ENCODE measurements at places on chromosomes 12 and 14.
A peak's percentile ranks its signal among the peaks of the same experiment; 100 is the strongest.

DNA sequence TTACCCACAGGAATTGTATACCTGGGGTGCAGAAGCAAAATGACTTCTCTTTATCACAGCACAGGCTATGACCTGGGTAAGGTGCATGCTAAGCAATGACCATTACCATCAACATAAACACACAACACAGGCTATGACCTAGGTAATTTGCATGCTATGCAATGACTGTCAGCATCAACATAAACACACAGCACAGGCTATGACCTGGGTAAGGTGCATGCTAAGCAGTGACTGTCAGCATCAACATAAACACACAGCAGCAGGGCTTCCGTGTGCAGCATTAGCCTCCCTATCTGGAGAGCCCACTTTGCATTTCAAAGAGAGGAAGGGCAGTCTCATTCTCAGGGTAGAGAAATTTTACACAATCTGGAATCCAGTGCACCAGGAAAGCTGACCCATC lies 583.0 kb downstream of the TMEM121 start:
- no peak for DNase-seq

DNA sequence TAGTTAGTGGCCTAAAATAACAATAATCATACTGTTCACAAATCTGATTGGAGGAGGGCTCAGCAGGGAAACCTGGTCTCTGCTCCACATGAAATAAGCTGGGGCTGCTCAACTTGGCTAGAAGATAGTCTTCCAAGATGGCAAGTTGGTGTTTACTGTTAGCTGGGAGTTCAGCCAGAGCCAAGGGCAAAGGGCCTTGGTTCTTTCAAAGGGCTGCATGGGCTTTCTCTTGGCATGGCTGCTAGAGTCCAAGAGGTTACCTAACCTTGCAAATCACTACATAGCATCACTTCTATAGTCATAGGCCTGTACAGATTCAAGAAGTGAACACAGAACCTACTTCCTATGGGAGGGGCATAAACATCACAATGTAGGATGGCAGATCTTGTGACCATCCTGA lies 7.1 kb downstream of the EXOC5 start:
- DNase-seq, result no peak

DNA sequence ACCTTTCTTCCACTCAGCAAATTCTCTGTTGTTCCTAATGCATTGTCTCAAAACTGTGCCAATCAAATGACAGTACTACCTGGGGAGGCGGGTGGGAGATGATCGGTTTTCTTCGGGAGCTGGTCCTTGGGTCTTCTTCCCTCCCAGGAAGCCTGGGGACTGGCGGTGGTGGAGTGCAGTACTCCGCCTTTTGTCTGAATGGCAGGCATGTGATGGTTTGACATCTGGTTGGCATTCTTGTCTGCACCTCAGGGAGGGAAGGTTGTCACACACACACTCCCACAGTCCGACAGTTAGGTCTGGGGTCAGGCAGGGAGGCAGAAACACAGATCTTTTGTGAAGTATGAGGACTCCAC lies 114.8 kb downstream of the SNAPC1 start:
- DNase-seq, result no peak

GRCh38 chr14:79568594-79568993 lies 642.7 kb downstream of the DIO2 start:
- no peak for DNase-seq

DNA sequence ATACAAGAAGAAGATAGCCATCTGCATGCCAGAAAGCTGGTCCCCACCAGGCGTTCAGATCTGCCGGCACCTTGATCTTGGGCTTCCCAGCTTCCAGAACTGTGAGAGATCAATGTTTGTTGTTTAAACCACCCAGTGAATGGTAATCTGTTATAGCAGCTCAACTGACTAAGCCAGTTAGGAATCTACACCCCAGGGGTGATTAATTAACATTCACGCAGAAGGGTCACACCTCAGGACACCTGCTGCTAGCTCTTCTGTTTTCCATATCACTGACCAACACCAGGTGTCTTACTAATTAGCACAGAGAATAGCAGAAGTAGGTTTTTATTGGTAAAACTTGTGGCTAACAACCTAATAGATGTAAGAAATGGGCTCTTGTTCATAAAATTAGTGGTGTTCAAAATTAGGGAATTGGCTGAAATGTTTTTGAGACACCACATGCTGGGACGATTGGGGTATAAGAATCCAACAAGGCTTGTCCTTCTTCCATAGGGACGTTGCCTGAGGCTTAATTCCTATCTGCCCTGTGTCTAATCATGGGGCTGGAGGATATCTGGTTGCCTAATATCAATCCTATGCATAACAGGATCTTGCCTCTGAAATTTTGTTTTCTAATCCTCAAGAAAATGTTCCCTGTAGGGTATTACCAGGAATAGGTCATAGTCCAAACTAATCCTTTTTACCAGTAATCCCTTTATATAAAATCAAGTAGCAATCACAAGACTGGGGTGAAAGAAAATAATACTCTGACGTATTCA lies 42.0 kb upstream of the CHST11 start:
- DNase-seq, result no peak

GRCh38 chr14:103099081-103099732 lies 4.7 kb downstream of the EXOC3L4 start:
- no peak for DNase-seq

DNA sequence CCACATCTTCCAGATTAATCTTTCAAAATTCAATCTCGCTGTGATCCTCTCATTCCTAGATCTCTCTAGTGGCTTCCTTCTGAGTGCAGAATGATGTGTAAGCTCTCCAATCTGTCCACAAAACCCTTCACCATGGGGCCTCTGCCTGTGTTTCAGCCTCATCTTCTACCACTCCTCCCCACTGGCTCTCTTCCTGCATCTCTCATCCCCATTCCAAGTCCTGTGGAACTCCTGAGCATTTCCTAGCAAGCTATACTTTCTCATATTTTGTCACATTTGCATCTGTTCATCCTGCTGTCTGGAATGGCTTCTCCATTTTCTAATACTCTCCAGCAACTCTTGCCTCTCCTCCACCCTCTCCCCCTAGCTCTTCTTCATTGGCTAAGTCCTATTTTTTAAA lies 242.0 kb upstream of the DAAM1 start:
- DNase-seq, result no peak

- DNase-seq, result no peak
Observed at GRCh38 chr14:75081660-75082229, 12.3 kb downstream of the ZC2HC1C start.

GRCh38 chr12:128825835-128826234 lies 2.1 kb upstream of the SLC15A4 start:
- DNase-seq, result no peak

GRCh38 chr14:90114554-90114953 lies 52.8 kb downstream of the KCNK13 start:
- DNase-seq, result no peak

GRCh38 chr14:64410084-64410774 lies 22.1 kb downstream of the MTHFD1 start:
- peak; percentile 55 for DNase-seq

- DNase-seq, result no peak
Observed at GRCh38 chr12:3564411-3564810, 73.4 kb downstream of the PRMT8 start.

DNA sequence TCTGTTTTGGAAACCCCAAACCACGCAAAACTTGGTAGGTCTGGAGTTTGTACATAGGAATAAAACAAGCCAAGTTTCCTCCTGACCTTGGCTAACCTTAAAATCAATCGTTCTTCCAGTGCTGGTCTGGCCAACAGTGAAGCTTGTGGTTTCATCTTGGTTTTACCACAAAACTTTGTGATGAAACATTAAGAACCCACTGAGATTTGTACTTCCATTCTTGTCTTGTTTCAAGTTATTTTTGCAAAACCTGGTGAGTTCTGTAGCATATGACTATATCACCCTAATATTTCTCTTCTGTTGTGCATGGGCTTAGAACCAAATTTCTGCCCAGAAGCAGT lies 26.4 kb downstream of the SIX1 start:
- DNase-seq, result no peak

- no peak for DNase-seq
Observed at GRCh38 chr12:9651265-9651729, 18.2 kb upstream of the CLEC2D start.

- peak; percentile 79 for DNase-seq
Observed at GRCh38 chr12:54173066-54173726, 15.6 kb downstream of the SMUG1 start.

GRCh38 chr12:75822416-75822815 lies 209.2 kb downstream of the PHLDA1 start:
- no peak for DNase-seq

Measured in ecto neural progenitor cell (in vitro differentiated cells).